ENCODE measurements at places on chromosomes 1 and 21.

- no peak for DNase-seq
These were observed 10.3 kb upstream of the S100A7 start for GRCh38 chr1:153470707-153471106.

DNA sequence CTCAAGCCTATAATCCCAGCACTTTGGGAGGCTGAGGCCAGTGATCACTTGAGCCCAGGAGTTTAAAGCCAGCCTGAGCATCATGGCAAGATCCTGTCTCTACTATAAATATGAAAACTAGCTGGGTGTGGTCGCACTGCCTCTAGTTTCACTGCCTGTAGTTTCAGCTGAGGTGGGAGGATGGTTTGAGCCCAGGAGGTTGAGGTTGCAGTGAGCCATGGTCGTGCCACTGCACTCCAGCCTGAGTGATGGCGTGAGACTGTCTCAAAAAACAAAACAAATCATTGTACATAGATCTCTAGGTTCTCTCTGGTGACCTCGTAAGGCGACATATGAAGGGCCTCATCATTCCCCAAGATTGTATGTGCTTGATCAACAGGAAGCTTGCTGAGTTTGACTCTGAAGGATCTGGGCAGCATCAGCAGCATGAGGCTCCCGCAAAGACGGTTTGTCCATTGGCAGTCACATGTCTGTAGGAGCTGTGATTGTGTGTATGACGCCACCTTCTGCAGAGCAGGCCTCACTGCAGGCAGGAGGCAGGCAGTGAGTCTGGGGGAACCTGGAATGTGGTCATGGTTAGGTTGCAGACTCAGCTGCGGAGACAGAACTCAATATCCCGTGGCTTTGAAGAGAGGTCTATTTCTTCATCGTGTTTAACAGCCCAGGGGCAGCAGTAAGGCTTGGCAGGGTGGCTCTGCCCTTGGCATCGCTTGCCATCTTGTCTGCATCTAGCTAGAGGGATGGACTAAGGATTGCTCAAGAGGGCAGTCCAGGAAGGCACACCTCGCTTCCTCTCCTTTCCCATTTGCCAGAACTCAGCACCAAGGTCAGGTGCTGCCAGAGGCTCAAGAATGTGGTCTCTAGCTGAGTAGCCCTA lies 14.0 kb downstream of the ATP5PO start:
- DNase-seq, result no peak

DNA sequence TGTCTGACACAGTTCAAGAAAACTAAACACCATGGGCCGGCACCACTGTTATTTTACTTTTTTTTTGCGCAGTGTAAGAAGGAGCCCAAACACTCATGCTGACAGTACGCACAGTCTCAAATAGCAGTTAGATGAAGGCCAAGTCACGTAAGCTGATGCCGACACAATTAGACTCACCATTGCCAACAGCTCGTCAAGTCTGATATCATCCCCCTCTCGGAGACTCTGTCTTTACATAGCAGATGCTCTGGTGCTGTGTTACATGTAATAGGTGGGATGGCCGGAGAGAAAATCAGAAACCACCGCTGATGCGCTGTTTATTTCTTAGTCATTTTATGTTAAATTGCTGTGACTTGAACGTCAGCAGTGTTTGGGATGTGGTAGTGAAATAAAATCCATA lies 49.3 kb downstream of the TGFB2 start:
- no peak for DNase-seq

DNA sequence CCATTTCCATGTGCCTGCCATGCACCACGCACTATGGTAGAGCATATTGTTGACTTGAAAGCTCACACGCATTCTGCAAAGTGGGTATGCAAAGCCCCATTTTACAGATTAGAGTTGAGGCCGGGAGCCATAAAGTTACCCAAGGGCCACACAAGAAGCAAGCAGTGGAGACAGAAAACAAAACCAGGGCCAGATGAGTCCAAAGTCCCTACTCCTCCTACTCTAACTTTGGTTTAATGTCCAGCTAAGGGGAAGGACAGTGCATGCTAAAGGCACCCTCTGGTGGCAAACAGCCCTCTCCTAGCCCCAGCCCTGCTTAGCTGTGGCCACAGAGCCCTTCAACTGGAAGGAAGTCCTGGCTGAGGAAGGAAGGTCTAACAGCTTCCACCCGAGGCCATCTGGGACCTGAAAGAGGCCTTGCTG lies 74.9 kb downstream of the SLC66A1 start:
- no peak for DNase-seq

GRCh38 chr1:6880951-6881690 lies 95.9 kb downstream of the CAMTA1 start:
- DNase-seq, result no peak

- DNase-seq, result no peak
These were observed 27.5 kb upstream of the KCNA3 start for GRCh38 chr1:110702260-110702659.

GRCh38 chr1:203120325-203121153 lies 7.0 kb upstream of the ADORA1 start:
- no peak for DNase-seq

DNA sequence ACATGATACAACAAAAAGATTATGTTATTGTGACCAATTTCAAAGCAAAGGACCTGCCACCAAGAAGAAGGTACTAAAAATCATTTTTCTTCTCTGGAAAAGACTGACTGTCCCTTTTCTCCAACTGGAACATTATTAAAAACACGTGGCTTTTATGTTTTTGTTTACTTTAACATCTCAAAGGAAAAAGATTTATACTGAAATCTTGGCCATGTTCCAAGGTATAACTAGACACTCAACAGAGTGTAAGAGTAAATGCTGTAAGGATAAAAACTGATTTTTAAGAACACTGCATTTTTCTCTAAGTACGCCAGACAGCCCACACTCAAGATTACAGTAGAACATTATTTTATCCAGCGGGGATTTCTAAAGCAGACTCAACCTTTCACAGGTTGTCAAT lies 62.1 kb downstream of the BRWD1 start:
- DNase-seq, result no peak

GRCh38 chr1:67759692-67760029 lies 73.6 kb downstream of the GNG12 start:
- DNase-seq, result no peak

DNA sequence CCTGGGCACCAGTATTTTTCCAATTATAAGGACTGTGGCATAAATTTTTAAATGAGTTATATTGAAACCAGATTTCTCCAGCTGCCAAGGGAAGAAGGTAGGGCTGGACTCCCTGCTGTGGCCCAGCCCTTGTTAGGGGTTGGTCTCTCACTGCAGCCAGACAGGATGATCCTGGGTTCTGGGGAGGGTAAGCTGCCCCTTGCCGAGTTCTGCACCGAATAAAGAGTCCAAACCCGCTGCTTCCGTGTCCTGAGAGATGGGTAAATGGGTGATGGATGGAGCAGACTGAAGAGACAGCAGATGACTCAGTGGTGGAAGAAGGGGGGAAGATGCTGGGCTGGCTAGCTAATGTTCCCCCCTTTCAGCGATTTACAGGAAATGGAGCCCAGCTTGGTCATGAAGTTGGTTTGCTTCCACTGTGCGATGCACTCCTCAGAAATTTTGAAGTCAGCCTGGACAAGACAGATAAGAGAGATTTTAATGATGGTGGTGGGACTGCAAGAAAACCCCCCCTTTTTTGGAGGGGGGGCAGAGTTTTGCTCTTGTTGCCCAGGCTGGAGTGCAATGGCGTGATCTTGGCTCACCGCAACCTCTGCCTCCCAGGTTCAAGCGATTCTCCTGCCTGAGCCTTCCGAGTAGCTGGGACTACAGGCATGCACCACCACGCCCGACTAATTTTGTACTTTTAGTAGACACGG lies 41.4 kb downstream of the YARS1 start:
- DNase-seq, result no peak

DNA sequence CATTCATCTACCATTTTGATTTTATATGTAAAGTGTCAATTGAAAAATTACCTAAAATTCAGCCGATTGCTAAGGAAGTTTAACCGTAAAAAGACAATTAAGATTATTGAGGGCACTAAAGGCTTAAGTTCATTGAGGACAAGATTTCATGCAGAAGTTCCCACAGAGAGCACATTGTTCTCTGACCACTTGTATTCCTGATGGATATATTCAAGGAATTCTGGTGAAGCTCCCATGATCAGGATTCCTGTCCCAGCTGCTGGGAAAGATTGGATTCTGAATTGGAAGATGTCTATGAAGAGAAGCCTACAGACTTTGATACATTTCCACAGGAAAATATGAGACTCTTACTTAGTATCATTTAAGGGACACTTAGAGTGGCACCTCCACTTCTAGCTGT lies 209.2 kb upstream of the KCTD3 start:
- DNase-seq, result no peak

GRCh38 chr1:65054481-65054880 lies 88.1 kb upstream of the JAK1 start:
- no peak for DNase-seq

- DNase-seq, result no peak
These were observed 43.6 kb upstream of the ETV3 start for GRCh38 chr1:157181790-157182189.

DNA sequence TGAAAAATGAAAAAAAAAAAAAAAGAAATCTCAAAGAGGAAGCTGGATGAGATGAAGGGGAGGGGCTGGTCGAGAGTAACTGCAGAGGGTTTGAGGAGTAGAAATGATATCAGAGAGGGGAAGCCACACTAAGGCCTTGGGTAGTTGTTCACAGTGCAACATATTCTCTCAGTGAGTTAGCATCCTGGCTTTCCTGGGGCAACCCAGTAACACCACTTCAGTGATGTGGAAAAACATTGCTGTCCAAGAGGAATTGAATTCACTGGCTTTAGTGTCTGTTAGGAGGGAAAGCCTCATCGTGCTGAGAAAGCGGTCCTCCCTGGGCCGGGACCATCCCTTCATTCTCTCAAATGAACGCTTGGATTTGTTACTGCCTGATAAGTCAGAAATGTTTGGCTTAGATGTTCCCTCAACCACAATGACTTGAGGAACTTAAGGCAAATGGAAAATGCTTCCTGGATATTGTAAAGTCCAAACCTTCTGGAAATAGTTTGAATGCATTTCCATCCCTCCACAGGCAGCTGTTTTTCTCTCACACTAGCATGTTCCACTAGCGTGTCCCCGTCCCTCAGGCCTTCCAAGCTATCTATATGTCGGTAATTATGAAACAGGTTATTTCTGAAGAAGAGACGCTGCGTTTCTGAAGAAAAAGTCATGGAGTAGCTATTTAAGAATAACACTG lies 12.2 kb downstream of the TGFB2 start:
- no peak for DNase-seq

All from stimulated activated CD4-positive, alpha-beta T cell treated with anti-CD3 and anti-CD28 coated beads, Interleukin-15, amount 100 ng/mL, for 1 hour (primary cell).